Endodermal cell (in vitro differentiated cells): ENCODE measurements at places on chromosomes 2 and 18. TPM values are rescaled to one million over a fixed set of nuclear protein-coding genes. Genes with fewer than 3 reads are reported as not detected.

GRCh38 chr2:36770542-36771287 lies 74.2 kb downstream of the VIT start:
- DNase-seq: peak; percentile 94

GRCh38 chr2:85921659-85922058 lies 32.9 kb upstream of the ST3GAL5 start:
- DNase-seq: peak; percentile 58

DNA sequence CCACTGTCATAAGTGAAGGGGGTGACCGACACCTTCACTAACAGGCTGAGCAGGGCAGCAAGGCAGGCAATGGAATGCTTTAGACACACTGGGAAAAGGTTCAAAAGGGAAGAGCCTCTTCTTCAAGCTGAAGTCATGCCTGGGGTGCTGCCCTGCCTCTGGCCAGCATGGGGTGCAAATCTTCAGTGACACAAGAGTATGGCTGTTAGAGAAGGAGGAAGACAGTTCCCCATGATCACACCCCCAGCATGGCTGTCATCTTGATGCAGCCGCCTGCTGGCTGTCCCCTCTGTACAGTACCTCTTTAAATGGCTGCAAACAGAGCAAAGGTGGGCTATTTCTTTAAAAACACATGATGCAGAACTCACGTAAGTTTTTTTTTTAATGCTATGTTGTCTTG lies 71.9 kb downstream of the INPP4A start:
- DNase-seq: no peak

- DNase-seq: no peak
Observed at GRCh38 chr2:5394223-5394622, 298.0 kb upstream of the SOX11 start.

The NAPG gene
- total RNA-seq: 30.9 to 43.0 TPM (median 42.9 TPM) in 3 replicates

The C2orf72 gene
- 3.9 to 11.6 TPM (median 5.3 TPM) in 3 replicates for total RNA-seq
